ENCODE measurements at places on chromosomes 6 and 20.

DNA sequence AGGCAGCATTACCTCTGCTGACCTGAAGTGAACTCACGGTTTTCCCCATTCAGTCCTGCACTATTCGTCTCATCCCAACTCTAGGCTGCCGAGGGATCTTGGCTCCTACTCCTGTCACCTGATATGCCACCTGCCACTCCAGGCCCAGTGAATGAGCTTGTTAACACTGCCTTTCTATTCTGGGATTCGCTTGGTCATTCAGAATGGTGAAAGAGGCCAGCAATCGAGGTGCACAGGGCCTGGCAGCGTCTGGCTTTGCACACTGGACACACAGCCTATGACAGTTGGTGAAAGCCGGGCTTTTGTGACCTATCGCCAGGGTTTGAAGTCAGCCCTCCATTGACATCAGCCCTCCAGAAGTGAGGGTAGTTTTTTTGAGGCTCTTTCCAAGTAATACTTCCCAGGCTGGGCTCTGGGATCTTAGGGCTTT lies 59.3 kb upstream of the MYL9 start:
- no peak for DNase-seq

GRCh38 chr20:53515749-53516148 lies 77.9 kb downstream of the ZNF217 start:
- no peak for DNase-seq

DNA sequence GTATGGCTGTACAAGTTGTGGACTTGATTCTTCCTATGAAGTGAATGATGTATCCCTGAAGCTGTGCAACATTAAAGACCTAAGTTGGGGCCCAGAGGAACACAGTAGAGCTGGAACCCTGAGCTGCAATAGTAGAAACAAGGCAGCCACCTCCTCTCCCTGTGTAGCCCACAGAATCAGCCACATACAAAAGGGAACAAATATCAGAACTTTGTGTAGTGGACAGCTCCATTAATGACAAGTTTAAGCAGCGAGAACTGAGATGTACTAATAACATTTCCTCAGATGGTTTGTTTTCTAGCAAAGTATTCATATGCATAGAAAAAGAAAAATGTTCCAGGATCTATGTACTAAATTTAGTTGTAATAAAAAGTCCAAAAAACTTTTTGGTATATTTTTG lies 19.2 kb downstream of the PHACTR1 start:
- no peak for DNase-seq

DNA sequence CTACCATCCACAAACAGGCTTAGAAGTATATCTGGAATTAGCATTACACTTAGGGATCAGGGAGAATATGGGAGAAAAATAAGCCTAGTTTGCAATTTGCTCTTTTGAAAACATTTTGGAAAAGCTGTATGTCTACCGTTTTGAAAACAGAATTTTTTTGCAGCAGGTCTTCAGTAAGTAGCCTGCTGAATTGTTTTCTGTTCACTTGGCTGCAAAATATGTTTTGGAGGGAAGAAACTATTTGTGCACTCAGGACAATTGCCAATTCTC lies 39.6 kb downstream of the ILRUN start:
- DNase-seq, result no peak

- DNase-seq, result no peak
These were observed 6.6 kb downstream of the ECI2 start for GRCh38 chr6:4128748-4129147.

- no peak for DNase-seq
These were observed 5.5 kb downstream of the BMP7 start for GRCh38 chr20:57260934-57261333.

DNA sequence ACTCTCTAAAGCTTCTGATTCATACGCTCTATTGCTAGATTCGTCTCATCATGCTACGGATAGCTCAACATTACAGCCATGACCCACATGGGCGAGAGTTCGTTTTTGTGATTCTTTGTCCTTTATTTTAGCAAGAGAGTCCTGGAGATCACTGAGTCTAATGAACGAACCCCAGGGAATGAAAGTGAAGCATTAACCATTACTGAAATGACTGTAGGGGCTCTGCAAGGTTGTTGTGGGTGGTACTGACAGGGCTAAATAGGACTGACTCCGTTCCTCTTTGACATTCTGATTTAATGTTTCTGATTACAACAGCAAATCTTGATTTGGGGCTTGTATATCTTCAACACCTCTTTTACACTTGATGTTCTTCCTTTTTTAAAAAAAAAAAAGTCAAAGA lies 13.7 kb upstream of the RTF2 start:
- no peak for DNase-seq

GRCh38 chr6:33080127-33081089 lies 4.6 kb downstream of the HLA-DPB1 start:
- DNase-seq, result no peak

GRCh38 chr6:121794630-121795029 lies 359.2 kb downstream of the GJA1 start:
- DNase-seq, result no peak

- no peak for DNase-seq
These were observed 13.8 kb downstream of the TREM1 start for GRCh38 chr6:41272591-41273240.

GRCh38 chr6:143596866-143597265 lies 80.9 kb upstream of the PHACTR2 start:
- DNase-seq, result no peak

- no peak for DNase-seq
These were observed 11.7 kb downstream of the HDAC2 start for GRCh38 chr6:113959235-113959634.

DNA sequence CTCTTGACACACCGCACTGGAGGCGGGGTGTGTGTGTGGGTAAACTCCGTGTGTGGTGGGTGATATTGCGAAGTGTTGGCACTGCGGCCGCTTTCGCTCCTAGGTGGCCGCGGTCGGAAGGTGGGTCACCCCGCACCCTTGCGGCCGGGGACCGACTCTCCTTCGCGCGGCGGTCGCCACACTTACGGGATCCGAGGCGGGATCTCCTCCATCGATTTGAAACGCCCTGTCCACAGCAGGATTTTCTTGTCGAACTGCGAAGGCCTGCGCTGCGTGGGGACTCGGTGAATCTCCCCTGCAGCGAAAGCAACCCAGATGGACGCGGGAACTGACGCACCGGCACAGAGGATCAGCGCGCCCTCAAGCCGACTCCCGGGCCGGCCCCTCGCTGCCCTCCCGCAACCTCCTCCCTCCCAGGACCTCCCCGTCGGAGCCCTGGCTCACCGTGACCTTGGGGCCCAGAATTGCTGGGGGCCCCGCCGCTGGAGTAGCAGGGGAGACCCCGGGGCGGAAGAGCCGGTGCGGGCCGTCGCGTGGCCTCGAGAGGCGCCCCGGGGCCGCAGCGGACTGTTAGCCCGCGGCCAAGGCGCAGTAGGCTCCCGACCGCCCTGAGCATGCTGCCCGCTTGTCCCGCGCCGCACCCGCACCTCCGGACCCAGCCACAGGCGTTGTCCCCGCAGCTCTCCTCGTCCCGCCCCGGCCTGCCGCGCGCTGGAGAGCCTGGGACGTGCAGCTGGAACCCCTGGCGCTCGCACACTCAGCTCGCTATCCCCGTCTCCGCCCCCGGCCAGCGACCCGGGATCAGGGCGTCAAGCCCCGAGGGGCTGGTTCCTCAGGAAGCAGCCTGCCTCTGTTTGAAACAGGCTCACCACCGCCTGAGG lies at the start of gene FAM162B:
Gene FAM162B (minus strand): TSS at position 759 of the 881 bp plus-strand sequence. CDS start 143 bp downstream, at position 616.
- DNase-seq, result no peak

DNA sequence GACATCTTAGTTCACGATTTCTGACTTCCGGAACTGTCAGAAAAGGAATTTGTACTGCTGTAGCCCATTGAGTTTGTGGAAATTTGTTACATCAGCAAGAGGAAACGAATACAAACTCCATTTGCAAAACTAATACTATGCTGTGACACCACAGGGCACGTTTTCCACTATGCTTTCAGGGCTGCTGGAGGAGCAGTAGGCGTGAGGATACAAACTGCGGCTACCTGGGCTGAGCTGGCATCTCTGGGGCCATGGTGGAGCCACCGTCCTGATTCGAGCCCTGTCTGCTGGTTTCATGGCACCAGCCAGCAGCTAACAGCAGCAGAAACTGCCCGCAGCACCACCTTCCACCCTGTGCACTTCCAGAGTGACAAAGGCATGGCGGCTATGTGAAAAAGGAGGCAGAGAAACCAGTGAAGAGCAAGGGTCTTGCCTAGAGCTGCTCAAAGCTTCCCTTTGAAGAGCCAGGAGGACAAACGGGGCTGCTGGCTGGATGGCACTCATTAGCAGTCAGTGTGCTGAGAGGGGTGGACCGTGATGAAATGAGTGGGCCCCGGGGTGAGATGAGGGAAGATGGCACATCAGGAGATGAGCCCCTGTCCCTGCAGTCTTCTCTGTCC lies 58.9 kb upstream of the STX16 start:
- no peak for DNase-seq

- no peak for DNase-seq
These were observed 260.7 kb downstream of the ALDH8A1 start for GRCh38 chr6:134689177-134689576.

- DNase-seq, result no peak
These were observed 1.6 kb upstream of the TOMM6 start for GRCh38 chr6:41785689-41786450.

- DNase-seq, result no peak
These were observed 17.9 kb downstream of the KCNB1 start for GRCh38 chr20:49464556-49464955.

DNA sequence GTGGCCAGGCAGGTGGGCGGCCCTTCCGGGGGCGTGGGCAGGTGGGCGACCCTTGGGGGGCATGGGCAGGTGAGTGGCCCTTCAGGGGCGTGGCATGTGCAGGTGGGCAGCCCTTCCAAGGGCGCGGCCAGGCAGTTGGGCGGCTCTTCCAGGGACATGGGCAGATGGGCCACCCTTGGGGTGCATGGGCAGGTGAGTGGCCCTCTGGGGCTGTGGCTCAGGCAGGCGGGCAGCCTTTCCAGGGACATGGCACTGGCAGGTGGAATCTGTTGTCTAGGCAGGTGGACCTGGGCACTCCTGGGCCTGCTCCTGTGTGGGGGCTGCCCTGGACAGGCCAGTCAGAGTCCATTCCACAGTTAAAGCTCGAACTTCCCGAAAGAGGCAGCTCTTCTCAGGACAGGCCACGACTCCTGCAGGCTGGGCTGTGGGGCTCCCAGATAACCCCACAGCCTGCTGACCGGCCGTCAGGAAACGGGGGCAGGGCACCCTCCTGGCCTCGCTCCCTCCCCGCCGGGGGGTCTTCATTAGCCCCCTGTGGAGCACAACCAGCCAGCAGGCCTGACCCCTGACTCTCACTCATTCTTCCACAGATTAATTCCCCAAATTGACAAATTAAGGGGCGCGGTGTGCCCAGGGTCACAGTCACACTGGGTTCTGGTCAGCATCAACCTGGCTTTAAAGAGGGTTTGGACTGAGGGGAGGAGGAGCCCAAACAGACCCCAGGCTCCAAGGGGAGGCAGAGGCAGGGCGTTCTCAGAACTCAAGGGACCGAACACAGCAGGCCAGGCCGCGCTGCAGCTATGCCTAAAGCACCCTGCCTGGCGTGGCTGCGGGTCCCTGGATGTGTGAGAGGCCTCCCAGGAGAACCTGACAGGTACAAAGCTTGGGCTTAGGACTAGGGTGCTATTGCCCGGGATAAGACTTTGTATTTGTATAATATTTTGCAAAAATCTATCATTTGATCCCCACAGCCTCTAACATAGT lies 130.0 kb downstream of the DLL1 start:
- no peak for DNase-seq

- DNase-seq, result no peak
These were observed 43.9 kb downstream of the YTHDF1 start for GRCh38 chr20:63171991-63172390.

DNA sequence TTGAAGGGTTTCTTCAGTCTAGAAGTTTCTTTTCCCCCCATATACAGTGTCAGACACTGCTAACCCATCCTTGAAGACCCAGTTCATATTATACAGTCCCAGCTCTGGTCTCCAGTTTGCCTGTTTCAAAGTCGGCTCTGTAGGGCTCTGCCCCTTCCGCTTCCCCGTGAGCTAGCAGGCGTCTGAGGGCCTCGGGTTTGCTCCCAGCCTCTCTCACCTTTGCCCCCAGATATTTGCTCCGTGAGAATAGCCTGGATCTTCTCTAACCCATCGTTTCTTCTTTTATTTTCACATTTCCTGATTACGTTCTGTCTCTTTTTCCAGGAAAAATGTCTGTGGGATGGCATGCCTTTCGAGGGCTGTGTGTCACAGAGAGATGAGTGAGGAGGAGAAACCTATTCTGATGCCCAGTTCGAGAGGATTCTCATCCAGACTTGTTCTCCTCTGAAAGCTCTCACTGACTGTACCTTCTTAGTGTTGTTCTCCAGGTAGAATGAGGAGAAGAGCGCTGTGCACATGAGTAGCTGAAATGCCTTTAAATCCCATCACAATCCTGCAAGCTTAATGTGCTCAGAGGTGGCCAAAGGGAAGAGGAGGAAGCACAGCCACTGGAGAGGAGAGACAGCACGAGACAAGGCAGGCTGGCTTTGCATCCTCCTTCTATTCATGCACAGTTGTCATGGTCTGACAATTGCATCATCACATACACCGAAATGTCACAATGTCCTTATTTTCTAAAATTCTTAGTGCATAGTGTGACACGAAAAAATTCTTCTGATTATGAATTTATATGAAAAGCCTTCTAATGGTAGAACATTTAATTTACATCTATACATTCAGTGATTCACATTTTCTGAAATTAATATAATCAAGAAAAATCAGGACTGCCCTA lies 171.1 kb downstream of the FOXA2 start:
- DNase-seq, result no peak

DNA sequence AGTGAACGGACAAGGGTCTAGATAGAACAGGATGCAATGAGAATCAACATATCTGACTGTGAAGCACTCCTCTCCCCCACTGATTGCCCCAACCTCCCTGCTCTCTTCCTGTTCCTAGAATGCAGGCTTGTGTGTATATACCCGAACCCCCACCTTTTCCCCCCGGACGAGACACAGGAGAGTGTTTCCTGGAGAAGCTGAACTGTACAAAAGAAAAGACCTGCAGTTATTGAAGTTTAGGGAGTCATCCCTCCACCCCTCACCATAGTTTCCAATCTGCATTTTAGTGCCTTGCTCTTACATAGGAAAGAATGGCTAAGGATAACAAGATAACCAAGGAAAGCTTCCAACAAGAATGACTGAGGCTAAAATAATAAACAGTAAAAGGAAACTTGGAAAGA lies 55.5 kb upstream of the PDE10A start:
- DNase-seq, result no peak

GRCh38 chr6:167285077-167285770 lies 5.9 kb upstream of the UNC93A start:
- no peak for DNase-seq

DNA sequence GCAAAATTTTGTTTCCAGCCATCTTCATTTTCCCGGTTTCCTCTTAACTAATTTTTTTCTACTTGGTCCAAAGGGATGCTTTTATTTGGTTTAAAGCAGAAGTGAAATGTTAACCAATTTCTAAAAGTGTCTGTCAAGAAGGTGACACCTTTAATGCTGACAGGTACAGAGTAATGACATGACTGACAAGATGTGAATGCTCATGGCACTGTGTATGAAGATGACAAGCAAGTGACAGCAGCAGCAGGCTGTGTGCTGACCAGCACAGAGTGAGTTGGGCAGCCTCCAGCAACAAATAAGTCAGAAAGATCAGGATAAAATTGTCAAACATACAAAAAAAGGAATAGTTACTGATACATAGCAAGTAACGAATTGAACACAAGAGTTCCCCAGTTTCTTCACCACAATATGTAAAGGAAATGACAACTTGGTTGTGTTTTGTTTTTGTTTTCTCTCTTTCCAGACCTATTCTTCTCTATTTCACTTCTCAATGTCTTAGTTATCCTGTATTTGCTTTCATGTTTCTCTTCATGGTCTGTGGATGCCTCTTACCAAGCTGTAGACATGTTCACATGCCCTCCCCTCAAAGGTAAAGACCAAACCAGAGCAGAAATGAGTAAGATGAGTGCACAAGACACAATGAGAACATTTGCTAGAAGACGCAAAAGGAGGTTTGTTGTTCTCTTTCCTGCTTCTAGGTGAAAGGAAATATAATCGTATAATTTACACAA lies 174.9 kb downstream of the FRK start:
- no peak for DNase-seq
